ENCODE measurements at places on chromosomes 4 and X. TPM values are rescaled to one million over a fixed set of nuclear protein-coding genes. Genes with fewer than 3 reads are reported as not detected.
A peak's percentile ranks its signal among the peaks of the same experiment; 100 is the strongest.

GRCh38 chr4:75867130-75867529 is 35.1 kb downstream of the PPEF2 start:
- H3K27me3 ChIP-seq, result no peaks in the 10 kb centered on the region
- no peaks in the 10 kb centered on the region for H3K36me3 ChIP-seq
- no peak overlapping the region for H3K27ac ChIP-seq
- DNase-seq, result no peak

DNA sequence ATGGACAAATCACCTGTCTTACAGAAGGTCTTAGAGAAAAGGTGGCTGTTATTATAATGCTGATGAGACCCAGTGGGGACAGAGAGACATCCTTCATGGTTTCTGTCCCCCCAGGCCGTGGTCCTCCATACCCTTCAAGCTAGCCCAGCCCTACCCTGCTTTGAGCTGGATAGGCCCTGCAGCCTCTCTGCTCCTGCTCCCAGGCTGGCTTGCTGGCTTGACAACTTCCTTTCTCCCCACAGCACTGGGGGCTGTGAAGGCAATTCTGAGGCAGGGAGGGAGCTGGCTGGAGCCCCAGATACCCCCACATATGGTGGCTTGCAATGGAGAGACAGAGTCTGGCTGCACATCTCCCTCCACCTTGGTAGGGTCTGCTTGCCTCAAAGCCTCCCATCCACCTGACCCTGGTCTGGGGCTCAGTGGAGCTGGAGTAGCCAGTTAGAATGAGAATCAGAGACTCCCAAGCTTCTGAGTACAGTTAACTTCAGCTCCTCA is 118.2 kb downstream of the PJA1 start:
- H3K36me3 ChIP-seq, result no peaks in the 10 kb centered on the region
- H3K27ac ChIP-seq, result no peak overlapping the region
- H3K4me3 ChIP-seq, result no peak overlapping the region
- no peaks in the 10 kb centered on the region for H3K4me1 ChIP-seq

- no peak overlapping the region for H3K4me3 ChIP-seq
- no peaks in the 10 kb centered on the region for H3K27me3 ChIP-seq
- H3K4me1 ChIP-seq, result no peaks in the 10 kb centered on the region
- DNase-seq, result no peak
- H3K36me3 ChIP-seq, result peaks cover 14% of the 10 kb centered on the region
These were observed 94.1 kb downstream of the PDS5A start for GRCh38 chr4:39883646-39884045.

DNA sequence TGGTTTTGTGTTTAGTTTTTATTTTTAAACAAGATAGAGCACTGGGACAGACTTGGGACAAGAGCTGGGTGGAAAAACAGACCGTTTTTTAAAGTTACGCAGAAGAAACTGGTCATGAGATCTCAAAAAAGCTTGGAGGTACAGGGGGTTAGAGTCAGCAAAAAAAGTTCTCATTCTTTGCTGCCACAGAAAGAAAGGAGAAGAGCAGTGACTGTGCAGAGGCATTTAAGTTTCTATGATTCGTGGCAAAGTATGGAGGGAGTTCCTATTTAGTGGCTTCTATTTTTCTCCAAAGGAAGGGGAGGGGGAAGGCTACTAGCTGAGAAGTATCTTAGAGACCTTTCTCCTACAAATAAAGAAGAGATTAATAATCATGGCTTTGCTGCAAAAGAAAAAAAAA is 68.3 kb downstream of the MANBA start:
- no peak for DNase-seq
- H3K36me3 ChIP-seq, result no peaks in the 10 kb centered on the region
- H3K27ac ChIP-seq, result no peak overlapping the region

TCP11X2 gene
- not detected for total RNA-seq

DCLK2 gene
- 1.2 TPM for total RNA-seq

DNA sequence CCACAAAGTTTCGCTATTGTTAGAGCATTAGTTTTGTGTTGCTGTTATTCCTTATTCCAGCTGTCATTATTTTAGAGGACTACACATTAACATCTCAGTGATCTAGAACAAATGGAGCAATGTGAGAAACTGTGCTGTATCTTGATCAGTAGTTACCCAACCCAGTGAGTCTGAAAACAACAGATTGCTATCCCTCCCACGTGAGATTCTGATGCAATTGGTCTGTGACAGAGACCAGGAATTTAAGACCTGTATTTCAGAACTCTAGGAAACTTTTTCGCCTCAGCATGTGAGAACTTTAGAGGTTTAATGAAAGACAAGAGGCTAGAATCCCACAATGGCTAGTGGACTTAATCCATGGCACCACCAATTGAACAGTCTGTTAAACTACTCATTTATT is 35.7 kb upstream of the CDS1 start:
- H3K36me3 ChIP-seq, result no peaks in the 10 kb centered on the region
- H3K27me3 ChIP-seq, result no peaks in the 10 kb centered on the region
- DNase-seq, result no peak
- no peak overlapping the region for H3K27ac ChIP-seq

DNA sequence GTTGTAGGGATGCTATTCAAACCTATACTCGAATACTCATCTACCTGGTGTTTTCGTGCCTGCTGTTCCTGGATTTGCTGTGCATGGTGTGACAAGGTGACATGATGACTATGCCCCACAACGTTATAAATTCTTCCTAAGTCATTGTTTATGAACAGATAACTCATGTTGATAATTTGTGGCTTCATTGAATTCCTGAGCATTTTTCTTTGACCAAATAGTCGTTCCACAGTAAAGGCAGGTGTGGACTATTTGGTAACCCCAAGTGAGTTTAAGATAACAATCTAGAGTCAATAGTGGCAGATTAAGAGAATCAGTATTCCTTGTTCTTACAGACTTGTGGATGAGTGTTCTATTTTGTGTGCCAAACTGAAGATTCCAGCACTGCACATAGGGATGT is 59.9 kb downstream of the SNX25 start:
- H3K27ac ChIP-seq, result peak overlapping the region; percentile 41
- no peaks in the 10 kb centered on the region for H3K27me3 ChIP-seq
- DNase-seq, result peak; percentile 83
- H3K4me1 ChIP-seq, result peaks cover 49% of the 10 kb centered on the region

FAM236C gene
- total RNA-seq, result not detected

- DNase-seq, result peak; percentile 26
- H3K36me3 ChIP-seq, result no peaks in the 10 kb centered on the region
- peak overlapping the region; percentile 41 for H3K4me3 ChIP-seq
- H3K4me1 ChIP-seq, result peaks cover 28% of the 10 kb centered on the region
These were observed 192.3 kb upstream of the ANKRD50 start for GRCh38 chr4:124904723-124905388.

DNA sequence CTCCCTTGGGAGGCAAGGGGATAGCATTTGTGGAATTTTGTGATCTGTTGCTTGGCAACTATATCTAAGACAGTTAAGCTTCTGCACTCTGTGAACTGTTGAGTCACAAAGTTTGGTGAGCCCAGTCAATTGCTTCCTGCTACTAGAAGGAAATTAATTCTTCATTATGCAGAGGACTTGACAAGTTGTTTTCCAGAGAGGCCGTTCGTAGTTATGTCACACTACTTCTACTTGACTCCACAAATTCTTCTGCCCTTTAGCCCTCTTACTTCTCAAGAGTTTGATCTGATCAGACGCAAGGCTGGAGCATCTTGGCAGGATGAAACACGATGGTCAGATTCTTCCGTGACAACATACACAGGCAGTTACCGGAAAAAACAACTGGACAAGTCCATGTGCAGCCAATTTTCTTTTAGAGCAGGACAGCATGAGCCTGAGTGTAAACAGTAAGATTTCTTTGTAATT is at the start of gene C4orf51:
Gene C4orf51, plus strand, starts transcription at position 156 of the 465 bp plus-strand sequence. Its CDS starts 58 bp downstream, at position 214.
- peaks cover 16% of the 10 kb centered on the region for H3K4me1 ChIP-seq
- peak; percentile 36 for DNase-seq
- no peaks in the 10 kb centered on the region for H3K36me3 ChIP-seq

DNA sequence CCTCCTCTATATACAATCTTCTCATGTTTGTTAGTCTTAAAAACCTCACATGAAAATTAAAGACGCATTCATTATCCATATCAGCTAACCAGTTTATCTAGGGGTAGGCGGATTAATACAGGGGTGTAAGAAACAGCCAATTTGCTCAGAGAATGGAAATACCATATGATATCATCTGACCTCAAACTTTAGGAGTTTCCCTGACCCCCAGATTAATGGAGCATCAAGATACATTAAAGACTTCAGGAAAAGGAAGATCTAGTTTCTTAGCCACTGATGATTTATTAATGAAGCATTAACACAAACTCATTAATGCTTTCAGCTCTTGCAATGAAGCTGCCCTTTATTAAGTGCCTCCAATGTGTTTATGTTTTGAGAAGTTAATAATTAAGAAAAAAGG is 67.5 kb downstream of the CAMK2D start:
- H3K4me1 ChIP-seq, result peaks cover 9% of the 10 kb centered on the region
- no peaks in the 10 kb centered on the region for H3K27me3 ChIP-seq
- H3K36me3 ChIP-seq, result no peaks in the 10 kb centered on the region

GRCh38 chr4:123784626-123785025 is 388.0 kb downstream of the SPRY1 start:
- H3K4me1 ChIP-seq, result peaks cover 7% of the 10 kb centered on the region
- H3K27ac ChIP-seq, result no peak overlapping the region
- no peak overlapping the region for H3K4me3 ChIP-seq
- H3K27me3 ChIP-seq, result no peaks in the 10 kb centered on the region
- no peaks in the 10 kb centered on the region for H3K36me3 ChIP-seq

DNA sequence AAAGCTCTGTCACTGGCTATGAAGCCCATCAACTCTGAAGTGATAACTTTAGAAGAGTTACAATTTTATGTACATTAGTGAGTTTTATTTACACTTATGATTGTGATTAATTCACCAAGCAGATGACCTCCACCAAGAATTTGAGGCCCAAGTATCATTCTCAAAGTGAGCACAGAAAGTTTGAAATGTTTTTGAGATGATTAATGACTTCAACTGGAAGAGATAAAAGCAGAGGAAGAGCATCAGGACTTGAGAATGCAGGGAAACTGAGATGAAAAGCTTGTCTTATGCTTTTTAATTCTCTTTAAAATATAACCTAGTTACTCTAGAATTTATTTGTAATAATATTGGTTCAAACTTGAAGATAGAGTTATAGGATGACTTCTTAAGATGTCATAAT is 112.8 kb upstream of the H2AZ1 start:
- no peaks in the 10 kb centered on the region for H3K27me3 ChIP-seq
- peaks cover 25% of the 10 kb centered on the region for H3K4me1 ChIP-seq
- no peak overlapping the region for H3K4me3 ChIP-seq
- H3K36me3 ChIP-seq, result no peaks in the 10 kb centered on the region

DNA sequence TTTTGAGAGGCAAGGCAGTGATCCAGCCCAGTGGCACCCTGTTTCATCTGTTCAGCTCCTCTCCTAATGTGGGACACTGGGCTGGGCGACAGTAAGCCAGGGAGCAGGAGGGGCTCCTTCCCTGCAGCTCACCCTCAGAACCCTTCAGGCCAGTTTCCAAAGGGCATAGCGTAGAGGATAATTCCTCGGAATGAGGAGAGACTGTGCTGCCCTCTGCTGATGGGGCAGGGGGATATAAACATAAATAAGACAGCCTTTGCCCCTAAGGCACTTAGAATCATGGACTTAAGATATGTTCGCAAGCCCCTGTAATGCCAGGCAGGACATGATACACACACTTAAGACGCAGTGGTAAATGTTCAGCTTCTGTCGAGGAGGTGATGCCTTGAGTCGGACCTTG is 27.9 kb upstream of the ZNF185 start:
- no peaks in the 10 kb centered on the region for H3K36me3 ChIP-seq
- no peak overlapping the region for H3K27ac ChIP-seq
- H3K27me3 ChIP-seq, result no peaks in the 10 kb centered on the region
- H3K4me1 ChIP-seq, result no peaks in the 10 kb centered on the region
- no peak overlapping the region for H3K4me3 ChIP-seq
- DNase-seq, result peak; percentile 25

CCDC160 gene
- total RNA-seq, result 0.23 TPM

LPAR4 gene
- not detected for total RNA-seq

DNA sequence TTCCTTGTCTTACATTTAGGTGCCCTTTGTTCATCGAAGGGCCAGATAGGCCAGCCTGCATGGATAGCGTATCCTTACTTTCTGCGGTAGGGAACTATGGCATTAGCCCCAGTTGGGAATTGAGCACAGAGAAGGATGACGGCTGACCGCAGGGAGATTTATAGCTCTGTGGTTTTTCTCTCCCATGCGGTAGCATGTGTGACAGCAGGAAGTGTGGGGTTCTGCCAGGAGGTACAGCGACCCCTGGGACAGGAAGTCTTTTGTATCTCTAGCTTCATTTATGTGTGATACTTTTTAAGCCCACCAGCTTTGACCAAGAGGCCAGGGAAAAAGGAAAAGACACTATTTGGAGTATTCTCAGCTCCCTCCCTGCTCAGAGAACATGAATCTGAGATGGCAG is 33.1 kb downstream of the GAB3 start:
- H3K27me3 ChIP-seq, result no peaks in the 10 kb centered on the region
- no peak overlapping the region for H3K4me3 ChIP-seq
- peak; percentile 70 for DNase-seq
- peak overlapping the region; percentile 95 for H3K27ac ChIP-seq

ZNF157 gene
- total RNA-seq, result 0.07 TPM

STK32B gene
- 1.1 TPM for total RNA-seq

GRCh38 chr4:90122355-90122748 is 4.8 kb upstream of the CCSER1 start:
- no peaks in the 10 kb centered on the region for H3K36me3 ChIP-seq
- peak; percentile 91 for DNase-seq
- no peak overlapping the region for H3K27ac ChIP-seq
- peaks cover 8% of the 10 kb centered on the region for H3K27me3 ChIP-seq
- H3K4me3 ChIP-seq, result no peak overlapping the region

DNA sequence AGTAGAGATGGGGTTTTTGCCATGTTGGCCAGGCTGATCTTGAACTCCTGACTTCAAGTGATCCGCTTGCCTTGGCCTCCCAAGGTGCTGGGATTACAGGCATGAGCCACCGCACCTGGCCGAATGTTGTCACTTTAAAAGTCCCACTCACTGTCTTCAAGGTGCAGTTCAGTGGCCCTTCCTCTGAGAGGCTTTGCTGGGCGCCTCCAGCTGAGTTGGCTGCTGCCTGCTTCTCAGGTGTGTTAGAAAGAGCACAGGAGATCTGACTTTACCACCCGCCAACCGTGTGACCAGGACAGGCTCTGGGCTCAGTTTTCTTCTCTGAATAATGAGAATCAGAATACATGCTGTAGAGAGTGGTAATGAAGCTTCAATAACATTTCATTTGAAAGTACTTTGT is 207.4 kb downstream of the CEP135 start:
- H3K4me3 ChIP-seq, result no peak overlapping the region
- 0 out of 2 replicates have a peak, but pooled peaks cover 4% of the 10 kb centered on the region for H3K27me3 ChIP-seq
- no peak for DNase-seq
- no peaks in the 10 kb centered on the region for H3K36me3 ChIP-seq

DNA sequence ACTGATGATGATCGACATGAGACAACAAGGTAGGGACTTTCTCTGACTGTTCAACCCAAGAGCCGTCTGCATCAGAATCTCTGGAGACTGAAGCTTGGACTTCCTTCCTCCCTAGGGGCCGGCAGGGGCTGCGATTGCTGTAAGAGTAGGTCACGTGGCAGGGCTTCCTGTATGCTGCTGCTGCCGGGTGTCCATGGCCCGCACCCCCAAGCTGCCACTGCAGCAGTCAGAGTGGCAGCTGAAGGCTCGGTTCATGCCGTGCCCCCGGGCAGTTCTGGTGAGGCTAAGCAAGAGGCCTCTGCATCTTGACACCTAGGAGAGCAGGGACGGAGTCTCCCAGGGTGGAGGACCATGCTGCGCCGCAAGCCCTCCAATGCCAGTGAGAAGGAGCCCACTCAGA is at the start of gene SASH3:
Gene SASH3, plus strand, starts transcription at position 203 of the 400 bp plus-strand sequence. Its CDS starts 149 bp downstream, at position 352.
- H3K27me3 ChIP-seq, result no peaks in the 10 kb centered on the region
- no peak for DNase-seq
- H3K4me3 ChIP-seq, result no peak within 1 kb of the TSS
- peaks cover 12% of the 10 kb centered on the region for H3K4me1 ChIP-seq

INPP4B gene
- 68.5 TPM for total RNA-seq

- DNase-seq, result no peak
- H3K27me3 ChIP-seq, result no peaks in the 10 kb centered on the region
- 0 out of 2 replicates have a peak, but pooled peaks cover 4% of the 10 kb centered on the region for H3K4me1 ChIP-seq
- H3K27ac ChIP-seq, result no peak overlapping the region
- H3K36me3 ChIP-seq, result no peaks in the 10 kb centered on the region
- H3K4me3 ChIP-seq, result no peak overlapping the region
These were observed 62.5 kb downstream of the SEL1L3 start for GRCh38 chr4:25800245-25800644.

All from PC-3 (cell line).